ENCODE measurements at places on chromosomes 16 and 17.

- DNase-seq, result no peak
Observed at GRCh38 chr17:76461765-76462555, 5.4 kb upstream of the AANAT start.

- peak; percentile 16 for DNase-seq
Observed at GRCh38 chr16:30491744-30492308, 19.3 kb downstream of the ITGAL start.

DNA sequence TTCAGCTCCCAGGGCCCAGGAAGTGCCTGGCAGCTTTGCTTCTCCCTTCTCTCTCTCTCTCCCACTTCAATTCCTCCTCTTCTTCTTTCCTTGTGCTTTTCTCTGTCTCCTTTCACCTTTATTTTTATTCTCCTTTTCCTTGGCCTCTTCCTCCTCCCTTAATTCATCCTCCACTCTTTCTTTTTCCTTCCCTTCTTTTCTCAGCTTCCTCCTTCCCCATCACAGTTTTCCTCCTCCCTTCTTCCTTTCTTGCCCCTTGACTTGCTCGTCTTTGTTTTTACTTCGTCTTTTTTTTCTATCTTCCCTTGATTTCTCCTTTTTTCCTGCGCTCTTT, 99.4 kb upstream of the LHX1 start:
- DNase-seq, result no peak

- no peak for DNase-seq
Observed at GRCh38 chr17:75032720-75033280, 14.0 kb downstream of the ATP5PD start.

DNA sequence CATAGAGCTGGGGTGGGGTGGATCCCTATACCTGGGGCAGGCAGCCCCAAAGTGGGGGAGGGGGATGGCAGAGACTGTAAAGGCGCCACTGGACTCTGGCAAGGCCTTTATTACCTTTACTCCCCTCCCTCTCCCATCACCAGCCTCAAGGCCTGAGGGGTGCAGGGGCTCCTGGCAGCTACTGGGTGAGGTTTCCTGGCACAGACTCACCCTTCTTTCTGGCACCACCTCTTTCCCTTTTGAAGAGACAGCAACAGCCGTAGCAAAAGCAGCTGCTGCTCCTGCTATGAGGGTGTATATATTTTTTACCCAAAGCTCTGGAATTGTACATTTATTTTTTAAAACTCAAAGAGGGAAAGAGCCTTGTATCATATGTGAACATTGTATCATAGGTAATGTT, 17.6 kb downstream of the RAPGEFL1 start:
- no peak for DNase-seq

GRCh38 chr16:31286421-31287032, 26.8 kb downstream of the ITGAM start:
- no peak for DNase-seq

GRCh38 chr16:66490774-66491715, 58.9 kb downstream of the TK2 start:
- DNase-seq, result no peak

GRCh38 chr17:60164697-60165096, 14.9 kb downstream of the CA4 start:
- no peak for DNase-seq

All from stimulated activated CD8-positive, alpha-beta memory T cell treated with anti-CD3 and anti-CD28 coated beads, Interleukin-15, amount 100 ng/mL, for 4 hours (primary cell).